ENCODE measurements at places on chromosomes 1 and 21.

GRCh38 chr1:11708554-11709350, 17.2 kb downstream of the DRAXIN start:
- no peak for DNase-seq

- no peak for DNase-seq
These were observed 62.4 kb downstream of the CLEC20A start for GRCh38 chr1:178434360-178434759.

DNA sequence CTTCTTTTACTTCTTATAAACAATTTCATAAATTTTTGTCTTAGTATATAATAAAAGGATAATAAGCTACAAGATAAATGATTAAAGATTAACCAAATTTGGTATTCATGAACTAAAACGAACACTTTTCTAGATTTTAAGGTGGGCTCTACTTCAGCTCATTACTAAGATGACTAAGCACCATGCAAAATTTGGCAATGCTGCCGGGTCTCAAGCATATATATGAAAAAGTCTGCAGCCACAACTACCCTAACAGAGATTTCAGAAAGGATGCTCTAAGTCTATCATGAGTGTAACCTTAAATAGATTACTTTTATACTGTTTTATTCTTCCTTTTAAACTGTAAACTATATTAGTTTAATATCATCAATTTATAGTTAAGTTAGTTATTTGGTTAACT, 47.8 kb downstream of the BRWD1 start:
- DNase-seq: no peak

- DNase-seq: no peak
These were observed 298.6 kb upstream of the AJAP1 start for GRCh38 chr1:4355839-4356238.

GRCh38 chr1:93681989-93682412, 364 bp upstream of the BCAR3 start:
- no peak for DNase-seq

DNA sequence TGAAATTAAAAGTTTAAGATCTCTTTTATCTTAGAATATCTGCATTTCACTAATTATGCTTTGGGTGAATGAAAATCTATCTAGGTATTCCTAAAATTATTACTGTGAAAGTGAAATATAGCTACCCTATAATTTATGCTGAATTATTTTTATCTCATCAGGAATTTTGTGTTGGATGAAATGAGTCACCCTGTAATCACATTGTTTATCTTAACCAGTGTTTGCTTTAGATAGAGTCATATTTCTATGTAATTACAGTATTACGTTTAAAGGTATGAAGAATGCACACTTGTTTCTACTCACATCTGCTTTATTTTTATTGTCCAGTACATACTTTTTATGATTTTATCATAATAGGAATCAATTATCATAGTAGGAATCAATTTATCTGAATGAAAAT, 249.2 kb downstream of the NCAM2 start:
- no peak for DNase-seq

- DNase-seq: no peak
These were observed 170.7 kb downstream of the DHRS3 start for GRCh38 chr1:12447307-12447706.
